Sigmoid colon (tissue), 7 donors: ENCODE measurements at places on chromosomes 5 and 9.

- no peak overlapping the region for H3K27ac ChIP-seq
- H3K27me3 ChIP-seq: no peaks in the 10 kb centered on the region
- no peak overlapping the region for H3K4me3 ChIP-seq
- no peak for DNase-seq
- no peaks in the 10 kb centered on the region for H3K4me1 ChIP-seq
Measured at GRCh38 chr5:157606046-157606445, 30.5 kb upstream of the ADAM19 start.

GRCh38 chr5:87503004-87503403 is 90.3 kb upstream of the CCNH start:
- H3K27ac ChIP-seq: no peak overlapping the region
- H3K4me3 ChIP-seq: no peak overlapping the region
- H3K36me3 ChIP-seq: no peaks in the 10 kb centered on the region

DNA sequence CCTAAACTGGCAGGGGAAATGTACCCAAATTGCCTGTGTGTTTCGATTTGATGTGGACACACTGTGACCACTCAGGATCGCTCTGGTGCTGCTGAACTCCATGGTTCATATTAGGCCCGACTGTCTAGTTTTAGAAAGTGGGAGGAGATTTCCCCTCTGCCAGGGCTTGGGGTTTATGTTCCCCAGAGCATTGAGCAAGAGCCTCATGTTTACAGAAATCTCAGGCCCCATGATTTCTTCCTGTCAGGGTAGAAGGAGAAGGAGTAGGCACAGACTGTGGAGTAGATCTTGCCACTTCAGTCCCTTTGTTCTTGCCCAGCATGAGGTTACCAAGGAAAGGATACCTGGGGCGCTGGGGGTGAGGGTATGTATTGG is 40.8 kb upstream of the GLRX start:
- no peak overlapping the region for H3K4me3 ChIP-seq
- DNase-seq: peak; percentile 74
- H3K27me3 ChIP-seq: no peaks in the 10 kb centered on the region

DNA sequence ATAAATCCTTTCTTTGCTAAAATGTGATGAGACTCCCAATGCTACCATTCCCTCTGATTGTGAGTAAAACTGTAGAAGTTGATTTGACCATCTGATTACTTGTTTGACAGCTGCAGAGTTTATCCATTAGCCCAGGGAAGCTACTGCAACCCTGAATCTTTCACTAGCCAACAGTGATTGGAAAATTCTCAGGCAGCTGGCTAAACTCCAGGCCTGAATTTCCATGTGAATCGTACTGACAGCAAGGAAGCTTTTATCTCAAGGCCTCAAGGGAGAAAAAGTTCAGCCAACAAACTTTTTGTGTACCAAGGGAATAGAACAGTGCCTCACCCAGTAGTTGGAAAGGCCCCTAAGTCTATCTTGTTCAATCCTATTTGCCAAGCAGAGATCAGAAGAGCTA is 246.7 kb upstream of the TRPM3 start:
- H3K27me3 ChIP-seq: no peaks in the 10 kb centered on the region
- no peaks in the 10 kb centered on the region for H3K36me3 ChIP-seq
- no peaks in the 10 kb centered on the region for H3K4me1 ChIP-seq
- no peak overlapping the region for H3K4me3 ChIP-seq
- DNase-seq: no peak

DNA sequence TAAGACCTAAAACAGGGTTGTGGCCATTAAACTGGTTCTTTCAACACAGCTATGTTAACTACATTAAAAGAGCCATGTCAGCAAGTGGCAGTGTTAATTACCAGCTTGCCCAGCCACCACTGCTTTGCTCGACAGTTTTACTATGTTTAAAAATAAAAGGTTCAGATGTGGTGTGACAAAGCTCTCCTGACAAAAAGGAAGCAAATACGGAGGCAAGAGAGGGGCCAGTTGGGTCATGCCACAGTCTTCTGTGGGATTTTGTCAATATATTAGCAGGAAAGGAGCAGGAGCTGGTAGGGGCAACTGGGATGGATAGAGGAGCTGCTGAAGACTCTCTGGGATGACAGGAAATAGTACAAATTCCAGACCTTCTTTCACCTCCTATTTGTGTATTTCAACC is 113.5 kb upstream of the PCA3 start:
- H3K4me1 ChIP-seq: peaks cover 46% of the 10 kb centered on the region
- peak overlapping the region; percentile 74 for H3K27ac ChIP-seq
- H3K36me3 ChIP-seq: peaks cover 7% of the 10 kb centered on the region
- DNase-seq: no peak
- H3K4me3 ChIP-seq: no peak overlapping the region
- no peaks in the 10 kb centered on the region for H3K27me3 ChIP-seq
